DMS79 (cell line): ENCODE measurements at places on chromosomes 7 and 10.

DNA sequence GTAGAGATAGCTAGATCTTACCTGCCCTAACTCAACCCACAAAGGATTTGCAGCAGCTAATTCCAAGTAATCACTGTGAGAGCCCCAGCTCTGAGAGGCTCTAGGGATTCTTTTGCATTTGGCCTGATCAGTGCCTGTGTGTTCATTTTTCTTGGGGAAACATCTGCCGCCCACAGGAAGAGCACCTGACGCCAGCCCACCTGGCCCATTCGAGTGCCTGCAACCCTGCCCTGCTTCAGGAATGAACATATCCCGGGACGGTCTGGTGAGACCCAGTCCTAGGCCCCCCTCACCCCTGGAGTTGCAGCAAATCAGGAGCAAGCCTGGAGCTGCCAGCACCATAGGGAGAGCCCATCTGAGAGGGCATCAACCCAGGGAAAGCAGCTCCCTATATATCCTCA is 38.8 kb downstream of the GSDME start:
- DNase-seq: no peak

- no peak for DNase-seq
Measured at GRCh38 chr10:70541736-70542564, 60.6 kb downstream of the PRF1 start.

DNA sequence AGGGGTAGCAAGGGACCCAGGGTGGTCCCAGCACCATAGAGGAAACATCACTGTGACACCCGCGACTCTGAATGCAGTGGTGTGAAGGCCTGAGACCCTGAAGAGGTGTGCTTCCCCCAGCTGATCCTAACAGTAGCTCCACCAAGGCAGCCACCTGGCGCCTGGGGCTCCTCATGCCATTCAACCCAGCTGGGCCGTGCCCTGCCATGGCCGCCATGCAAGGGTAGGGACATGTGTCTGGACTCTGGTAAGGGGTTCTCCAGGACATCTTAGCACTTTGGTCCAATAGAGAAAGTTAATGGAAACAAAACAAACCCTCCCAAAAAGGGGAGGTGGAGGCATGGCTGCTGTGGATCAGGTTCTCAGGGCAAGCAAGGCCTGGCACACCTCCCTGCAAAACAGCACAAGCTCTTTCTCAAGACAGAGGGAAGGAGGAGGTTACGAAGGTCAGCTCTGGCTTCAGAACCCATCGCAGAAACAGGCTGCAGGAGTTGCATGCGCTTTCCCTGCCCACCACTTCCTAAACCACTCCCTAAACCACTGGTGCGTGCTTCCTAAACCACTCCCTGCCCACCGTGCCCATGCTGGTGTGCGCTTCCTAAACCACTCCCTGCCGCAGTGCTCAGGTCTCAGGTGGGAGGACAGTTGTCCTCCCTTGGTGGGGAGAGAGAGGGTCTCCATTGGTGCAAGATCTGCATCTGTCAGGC is 108.7 kb downstream of the LARP4B start:
- DNase-seq: no peak

DNA sequence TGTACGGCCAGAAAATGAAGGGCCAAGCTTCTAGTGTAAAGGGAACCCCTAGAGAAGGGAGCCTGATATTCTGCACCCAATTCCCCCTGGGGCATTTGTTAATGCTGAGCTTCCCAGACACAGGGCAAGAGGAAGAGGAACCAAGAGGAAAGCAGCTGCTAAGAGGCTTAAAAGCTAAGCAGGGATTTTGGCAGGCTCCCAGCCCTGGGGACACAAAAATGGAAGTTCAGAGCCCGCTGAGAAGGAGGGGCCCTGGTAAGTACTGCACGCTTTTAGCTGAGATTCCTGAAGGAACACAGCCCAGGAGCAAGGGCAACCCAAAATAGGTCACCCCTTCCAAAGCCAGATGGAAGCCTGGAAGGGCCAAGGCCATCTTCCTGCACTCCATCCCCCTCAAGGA is 387.3 kb upstream of the MGMT start:
- DNase-seq: no peak

DNA sequence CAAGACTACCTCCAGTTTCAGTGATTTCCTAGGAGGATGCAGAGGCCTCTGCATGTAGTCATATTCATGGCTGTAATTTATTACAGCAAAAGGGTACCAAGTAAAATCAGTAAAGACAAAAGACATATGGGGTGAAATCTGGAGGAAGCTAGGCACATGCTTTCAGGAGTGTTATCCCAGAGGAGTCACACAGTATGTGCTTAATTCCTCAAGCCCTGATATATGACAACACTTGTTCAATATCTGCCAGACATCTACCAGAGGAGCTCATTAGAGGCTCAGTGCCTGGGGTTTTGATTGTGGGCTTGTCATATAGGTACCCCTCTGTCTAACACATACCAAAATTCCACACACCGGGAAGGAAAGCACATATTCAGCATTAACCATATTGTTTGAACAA is 283.8 kb downstream of the CXCL12 start:
- DNase-seq: no peak

GRCh38 chr7:101550641-101551541 is 78.2 kb downstream of the MYL10 start:
- no peak for DNase-seq

- DNase-seq: no peak
Measured at GRCh38 chr7:51011710-51012350, 229.1 kb upstream of the GRB10 start.

- no peak for DNase-seq
Measured at GRCh38 chr10:122671355-122671754, 28.3 kb downstream of the C10orf120 start.

DNA sequence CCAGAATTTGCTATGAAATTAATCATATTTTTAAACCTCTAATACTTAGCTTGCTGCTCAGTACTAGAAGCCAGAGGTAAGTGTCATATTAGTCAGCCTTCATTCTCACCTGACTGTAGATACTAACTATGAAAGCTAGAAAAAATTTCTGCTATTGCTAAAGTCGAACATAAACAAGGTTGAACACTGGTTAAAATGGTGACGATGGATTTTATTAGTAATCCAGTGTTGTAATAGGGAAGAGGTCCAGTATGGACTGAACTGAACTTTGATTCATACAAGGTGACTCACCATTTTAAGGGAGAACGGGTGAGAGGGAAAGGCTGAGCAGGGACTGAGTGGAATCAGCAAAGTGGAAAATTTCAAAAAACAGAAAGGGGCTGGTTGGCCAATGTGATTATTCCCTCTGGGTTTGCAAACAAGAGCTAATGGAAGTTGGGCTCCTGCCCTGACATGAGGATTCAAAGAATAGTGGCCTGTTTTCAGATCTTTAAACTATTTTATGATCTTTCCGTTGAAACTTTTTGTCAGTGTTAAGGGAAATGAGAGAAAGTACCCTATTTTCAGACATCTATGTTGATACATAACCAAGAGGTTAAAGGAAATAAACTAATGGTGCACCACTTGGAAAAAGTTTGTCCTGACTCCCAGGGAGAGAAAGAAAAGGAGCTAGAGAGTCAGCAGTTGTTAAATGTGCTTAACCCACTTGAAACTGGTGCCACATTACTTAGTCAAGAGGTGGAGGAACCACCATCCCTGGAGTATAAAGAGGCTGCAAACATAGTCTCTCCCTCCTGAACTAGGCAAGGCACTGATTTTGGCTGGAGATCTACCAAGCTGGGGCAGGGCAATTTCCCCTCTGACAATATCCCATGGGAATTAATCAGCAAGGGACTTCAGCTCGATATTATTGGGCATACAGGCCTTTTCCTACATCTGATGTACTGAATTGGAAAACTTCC is 15.3 kb upstream of the AKR1C1 start:
- no peak for DNase-seq

DNA sequence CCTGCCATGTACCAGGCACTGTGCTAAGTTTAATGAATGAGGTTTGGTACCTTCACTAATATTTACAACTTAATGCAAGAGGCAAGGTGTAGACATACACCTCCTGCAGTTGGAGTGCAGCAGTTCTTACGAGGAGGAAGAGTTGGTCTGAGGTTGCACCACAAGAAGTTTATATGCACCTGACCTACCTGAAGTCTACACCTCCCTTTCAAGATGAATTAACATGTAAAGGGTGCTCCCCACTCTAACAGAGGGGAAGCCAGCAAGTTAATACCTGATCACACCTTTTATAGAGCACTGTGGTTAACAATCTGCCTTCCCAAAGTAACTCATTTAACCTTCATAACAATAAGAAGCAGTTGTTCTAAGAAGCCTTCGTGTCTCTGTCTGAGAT is 120.0 kb downstream of the LYZL1 start:
- no peak for DNase-seq

DNA sequence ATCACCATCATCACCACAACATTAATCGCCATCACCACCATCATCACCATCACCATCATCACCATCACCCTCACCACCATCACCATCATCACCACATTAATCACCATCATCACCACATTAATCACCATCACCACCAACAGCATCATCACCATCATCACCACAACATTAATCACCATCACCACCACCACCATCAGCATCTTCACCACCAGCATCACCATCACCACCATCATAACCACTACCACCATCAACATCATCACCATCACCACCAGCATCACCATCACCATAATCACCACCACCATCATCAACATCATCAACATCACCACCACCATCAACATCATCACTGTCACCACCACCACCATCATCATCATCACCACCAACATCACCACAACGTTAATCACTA is 124.6 kb downstream of the WDFY4 start:
- no peak for DNase-seq

DNA sequence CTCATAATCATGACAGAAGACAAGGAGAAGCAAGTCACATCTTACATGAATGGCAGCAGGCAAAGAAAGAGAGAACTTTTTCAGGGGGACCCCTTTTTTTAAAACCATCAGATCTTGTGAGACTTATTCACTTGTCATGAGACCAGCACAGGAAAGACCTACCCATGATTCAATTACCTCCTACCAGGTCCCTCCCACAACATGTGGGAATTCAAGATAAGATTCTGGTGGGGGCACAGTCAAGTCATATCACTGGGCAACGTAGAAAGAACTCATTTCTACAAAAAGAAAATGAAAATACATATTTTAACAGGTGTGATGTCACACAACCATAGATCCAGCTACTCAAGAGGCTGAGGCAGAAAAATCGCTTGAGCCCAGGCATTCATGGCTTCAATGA is 304.1 kb downstream of the IPMK start:
- DNase-seq: no peak

DNA sequence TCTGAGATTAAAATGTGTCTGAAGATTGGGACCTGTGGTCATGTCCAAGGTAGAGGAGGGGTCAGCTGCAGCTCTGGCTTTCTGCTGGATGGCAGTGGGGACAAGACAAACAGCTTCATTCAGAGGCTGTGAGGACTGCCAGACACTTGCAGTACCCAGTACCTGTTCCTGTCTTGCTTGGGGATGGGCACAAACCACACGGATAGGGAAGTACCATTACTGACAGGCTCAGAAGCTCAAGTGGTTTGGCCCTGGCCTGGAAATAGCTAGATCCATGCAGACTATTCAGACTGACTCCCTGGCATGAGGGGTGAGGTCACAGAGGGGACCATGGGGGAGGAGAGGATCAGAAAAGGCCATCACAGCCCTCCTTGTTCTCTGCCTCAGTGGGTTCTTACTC is 56.0 kb upstream of the COMTD1 start:
- no peak for DNase-seq

DNA sequence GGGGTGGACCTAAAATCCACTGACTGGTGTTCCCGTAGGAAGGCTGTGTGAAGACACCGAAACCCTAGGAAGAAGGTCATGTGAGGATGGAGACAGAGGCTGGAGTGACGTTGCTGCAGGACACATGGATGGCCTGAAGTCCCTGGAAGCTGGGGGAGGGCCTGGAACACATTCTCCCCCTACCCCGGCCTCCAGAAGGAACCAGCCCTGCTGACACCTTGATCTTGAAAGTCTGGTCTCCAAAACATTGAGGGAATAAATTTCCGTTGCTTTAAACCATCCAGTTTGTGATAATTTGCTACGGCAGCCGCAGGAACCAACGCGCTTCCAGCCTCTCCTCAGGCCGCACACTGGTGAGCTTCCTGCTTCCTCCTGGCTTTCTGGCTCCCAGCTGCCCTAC is 288.2 kb downstream of the GLRX3 start:
- DNase-seq: no peak

DNA sequence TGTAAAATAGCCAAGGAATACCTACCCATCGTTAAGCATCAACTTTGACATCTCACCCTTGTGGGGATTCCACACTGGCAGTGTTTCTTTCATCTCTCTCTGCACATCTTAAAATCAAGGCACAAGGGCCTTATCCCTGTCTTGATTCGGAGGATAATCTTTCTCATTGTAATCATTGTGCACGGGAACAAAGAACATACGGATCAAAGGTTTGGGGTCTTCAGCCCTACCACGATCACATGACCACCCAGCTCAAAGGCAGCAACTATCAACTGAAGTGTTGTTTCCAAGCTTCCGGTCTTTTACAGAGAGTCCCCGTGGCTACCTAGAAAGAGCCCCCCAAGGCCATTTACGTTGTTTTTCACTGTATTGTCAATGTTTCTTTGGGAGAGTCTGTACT is 11.9 kb downstream of the FGFBP3 start:
- DNase-seq: no peak

GRCh38 chr7:108086962-108087361 is 43.2 kb downstream of the LAMB4 start:
- no peak for DNase-seq

GRCh38 chr7:101939136-101939695 is 121.8 kb downstream of the CUX1 start:
- DNase-seq: no peak

DNA sequence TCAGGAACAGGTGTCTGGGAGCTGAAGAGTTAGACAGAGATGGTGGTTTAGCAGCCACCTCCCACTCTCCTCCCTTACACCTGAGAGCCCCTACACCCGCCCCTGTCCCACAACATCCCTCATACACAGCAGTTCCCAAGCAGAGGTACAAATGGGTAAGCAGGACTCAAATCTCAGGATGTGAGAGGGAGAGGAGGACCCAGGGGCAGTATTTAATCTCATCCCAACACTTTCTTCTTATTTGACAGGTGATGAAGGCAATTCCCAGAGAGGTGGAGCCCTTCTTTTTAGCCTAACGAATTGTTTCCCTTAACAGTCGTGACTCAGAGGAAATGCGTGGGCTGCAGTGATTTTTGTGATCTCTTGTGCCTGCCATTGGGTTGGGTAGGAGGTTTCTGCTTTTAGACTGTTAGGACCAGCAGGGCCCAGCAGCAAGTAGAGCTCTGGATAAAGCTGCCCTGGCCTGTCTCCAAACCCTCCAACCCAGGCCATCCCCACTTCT is 191.3 kb downstream of the HECW1 start:
- DNase-seq: no peak

GRCh38 chr7:149595541-149595940 is 97.9 kb upstream of the ZNF746 start:
- no peak for DNase-seq

DNA sequence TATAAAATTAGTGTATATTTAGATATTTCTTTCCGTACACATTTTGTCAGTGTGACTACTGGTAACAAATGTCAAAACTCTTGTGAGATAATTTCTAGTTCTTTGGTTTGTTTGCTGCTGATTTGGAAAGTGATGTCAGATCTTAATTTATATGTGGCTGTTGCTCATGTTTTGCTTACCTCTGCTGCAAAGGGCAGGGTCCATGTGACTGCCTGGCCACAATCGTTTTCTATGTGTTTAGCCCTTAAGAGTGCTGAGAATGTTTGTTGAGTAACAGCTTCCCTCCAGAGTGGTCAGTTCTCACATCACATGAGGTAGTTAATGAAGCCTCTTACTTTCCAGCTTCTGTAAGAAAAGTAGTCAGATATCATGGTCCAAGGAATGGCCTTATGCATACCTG is 4.2 kb downstream of the NRBF2 start:
- no peak for DNase-seq

- DNase-seq: no peak
Measured at GRCh38 chr10:125003146-125003900, 61.4 kb downstream of the ZRANB1 start.

- DNase-seq: no peak
Measured at GRCh38 chr10:16648366-16648765, 126.7 kb upstream of the C1QL3 start.
